ENCODE measurements at places on chromosomes 16 and 17.

- no peak for DNase-seq
Measured at GRCh38 chr17:57516290-57517230, 228.5 kb downstream of the CCDC182 start.

GRCh38 chr17:45129426-45129939 lies 2.8 kb downstream of the PLCD3 start:
- DNase-seq = peak; percentile 43

DNA sequence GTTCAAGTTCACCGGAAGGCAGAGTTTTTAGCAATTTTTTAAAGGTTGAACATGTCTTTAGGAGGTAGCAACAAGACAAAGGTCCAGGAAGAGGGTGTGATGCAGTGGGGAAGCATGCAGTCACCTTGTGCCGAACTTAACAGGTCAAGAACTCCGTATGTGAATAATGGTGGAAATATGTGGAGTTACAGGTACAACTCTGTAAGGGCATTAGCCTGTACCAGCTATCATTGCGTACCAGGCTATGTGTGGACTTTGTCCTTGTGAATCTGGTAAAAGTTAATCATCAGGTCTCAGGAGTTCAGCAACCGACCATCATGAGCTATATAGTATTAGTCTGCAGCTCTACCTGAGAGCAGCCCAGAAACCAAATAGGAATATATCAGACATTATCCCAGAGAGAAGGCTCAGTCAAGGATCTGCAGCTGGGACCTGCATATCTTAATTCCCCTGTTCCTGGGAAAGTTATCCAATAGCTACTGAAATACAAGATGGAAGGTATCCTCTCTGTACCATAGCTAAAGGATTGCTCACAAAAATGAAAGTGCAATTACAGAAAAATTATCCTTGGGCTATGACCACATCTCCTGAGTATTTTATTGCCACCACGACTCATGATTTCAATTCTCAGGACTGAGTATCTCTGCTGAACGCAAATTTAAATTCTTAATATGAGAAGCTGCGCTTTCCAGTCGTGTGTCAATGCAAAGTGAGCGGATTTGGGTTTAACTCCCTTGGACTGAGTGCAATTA lies 469.3 kb downstream of the CDH13 start:
- DNase-seq = no peak

- peak; percentile 46 for DNase-seq
Measured at GRCh38 chr16:14300705-14301168, 229.6 kb downstream of the MRTFB start.

DNA sequence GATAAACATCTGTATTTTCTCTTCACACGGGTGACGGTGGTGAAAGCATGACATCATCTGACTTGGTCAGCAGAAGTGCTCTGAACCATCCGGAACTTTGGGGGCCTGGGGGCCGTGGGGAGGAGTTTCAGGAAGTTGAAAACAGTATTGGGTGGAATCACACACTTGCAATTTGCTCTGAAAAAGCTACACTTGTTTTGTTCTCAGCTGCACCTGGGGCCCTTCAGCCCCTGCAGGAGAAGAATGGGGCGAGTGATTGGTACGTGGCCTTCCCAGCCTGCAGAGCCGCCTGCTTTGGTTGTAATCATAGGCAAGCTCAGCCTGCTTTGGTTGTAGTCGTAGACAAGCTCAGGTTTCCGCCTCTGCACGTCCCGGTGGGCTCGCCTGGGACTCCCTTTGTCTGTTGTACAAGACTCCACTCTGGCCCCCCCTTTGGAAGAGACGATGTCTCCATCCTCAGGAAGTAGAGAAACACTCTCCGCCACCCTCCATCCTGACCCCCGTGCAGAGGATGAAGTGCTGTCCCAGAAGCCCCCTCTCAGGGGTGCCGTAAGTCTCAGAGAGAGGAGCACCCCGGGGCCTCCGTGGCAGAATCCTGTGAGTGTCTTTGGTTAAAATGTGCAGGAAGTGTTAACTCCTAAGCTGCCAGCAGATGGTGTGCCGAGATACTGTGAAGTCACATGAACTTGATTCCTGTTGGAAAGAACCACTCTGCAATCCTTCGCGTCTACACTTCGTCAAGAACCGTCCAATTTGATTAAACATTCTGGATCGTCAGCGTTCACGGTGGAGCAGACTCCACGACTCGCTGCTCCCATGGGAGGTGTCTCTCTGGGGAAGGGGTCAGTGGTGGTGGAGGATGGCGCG lies 5.4 kb downstream of the BANP start:
- peak; percentile 59 for DNase-seq

DNA sequence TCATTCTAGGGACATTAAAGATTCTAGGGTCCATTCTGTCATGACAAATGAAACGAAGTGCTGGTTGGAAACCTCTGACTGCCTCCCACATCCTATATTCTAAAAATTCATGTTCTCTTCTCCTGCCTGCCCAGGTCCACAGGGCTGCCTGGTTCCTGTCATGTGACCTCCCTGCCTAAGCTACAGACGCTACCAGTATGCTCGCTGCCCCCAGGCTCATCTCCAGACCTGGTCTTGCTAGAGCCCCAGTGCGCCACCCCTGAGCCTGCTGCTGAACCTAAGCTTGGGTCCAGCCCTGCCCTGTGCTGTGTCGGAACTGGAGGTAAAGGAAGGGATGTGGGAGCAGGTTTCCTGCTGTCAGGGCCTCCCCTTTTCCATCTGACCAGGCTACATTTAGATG lies 231.6 kb upstream of the CDH5 start:
- DNase-seq = no peak

- DNase-seq = no peak
Measured at GRCh38 chr16:57155702-57156350, 30.0 kb downstream of the PSME3IP1 start.

DNA sequence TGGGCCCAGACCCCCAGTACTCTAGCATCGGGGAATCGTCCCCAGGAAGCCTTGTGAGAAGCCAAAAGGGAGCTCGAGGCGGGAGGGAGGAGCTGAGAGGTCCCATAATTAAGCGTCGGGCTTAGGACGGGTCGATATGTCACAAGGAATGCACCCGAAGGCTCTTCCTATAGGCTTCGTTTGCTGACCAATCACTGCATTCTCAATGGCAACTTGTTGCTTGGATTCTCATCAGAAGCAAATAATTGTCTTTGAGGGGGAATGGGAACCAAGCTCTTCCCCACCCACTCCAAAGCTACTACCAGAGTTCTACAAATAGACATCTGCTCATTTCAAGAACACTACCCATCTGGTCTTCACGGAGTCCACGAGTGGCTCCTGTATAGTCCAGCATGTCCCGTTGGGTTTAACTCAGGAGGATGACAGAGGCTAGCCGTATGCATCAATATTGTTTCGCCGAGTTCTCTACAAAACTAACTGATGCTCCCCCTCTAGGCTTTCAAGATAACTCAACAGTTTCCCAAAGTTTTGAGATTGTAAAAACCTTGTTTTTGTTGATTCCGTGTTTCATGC lies 628 bp upstream of the BLMH start:
- no peak for DNase-seq

- DNase-seq = no peak
Measured at GRCh38 chr16:15690296-15690695, 40.3 kb downstream of the NDE1 start.

DNA sequence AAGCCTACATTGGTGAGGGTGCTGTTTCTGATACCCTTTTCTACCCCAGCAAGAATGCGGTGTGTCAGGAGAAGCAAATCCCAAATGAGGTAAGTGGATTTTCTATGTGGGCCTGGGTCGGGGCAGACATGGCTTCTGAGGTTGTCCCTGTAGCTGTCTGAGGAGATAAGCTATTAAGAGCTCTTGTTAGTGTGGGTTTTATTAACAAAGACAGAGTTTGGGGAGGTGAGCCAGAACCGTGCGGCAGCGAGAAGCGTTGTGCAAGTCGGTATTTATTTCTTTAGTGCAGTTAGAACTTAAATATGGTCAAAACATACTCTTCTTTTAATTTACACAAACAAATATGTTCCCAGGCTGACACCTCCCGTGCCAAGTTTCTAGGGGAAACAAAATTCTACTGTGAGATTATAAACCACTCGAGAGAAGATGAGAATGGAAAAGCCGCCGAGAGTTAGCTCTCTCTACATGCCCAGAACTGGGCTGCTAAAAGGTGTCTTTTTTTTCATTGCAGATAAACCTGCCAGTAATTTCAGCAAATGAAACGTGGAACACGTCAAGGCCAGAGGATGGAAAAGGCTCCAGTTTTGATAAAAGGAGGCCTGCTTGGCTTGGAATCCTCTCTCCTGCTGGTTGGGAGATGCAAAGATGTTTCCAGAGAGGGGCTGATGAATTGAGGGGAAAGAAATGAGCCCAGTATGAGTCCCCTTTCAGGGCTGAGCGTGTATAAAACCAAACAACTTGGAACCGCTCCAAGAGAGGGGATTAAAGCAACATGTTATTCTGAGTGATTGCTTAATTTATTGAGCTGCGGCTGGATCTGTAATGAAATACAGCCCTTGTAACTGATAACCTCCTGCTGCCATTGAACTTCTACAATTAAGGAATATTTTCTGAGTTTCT lies 254.6 kb downstream of the MRTFB start:
- no peak for DNase-seq

DNA sequence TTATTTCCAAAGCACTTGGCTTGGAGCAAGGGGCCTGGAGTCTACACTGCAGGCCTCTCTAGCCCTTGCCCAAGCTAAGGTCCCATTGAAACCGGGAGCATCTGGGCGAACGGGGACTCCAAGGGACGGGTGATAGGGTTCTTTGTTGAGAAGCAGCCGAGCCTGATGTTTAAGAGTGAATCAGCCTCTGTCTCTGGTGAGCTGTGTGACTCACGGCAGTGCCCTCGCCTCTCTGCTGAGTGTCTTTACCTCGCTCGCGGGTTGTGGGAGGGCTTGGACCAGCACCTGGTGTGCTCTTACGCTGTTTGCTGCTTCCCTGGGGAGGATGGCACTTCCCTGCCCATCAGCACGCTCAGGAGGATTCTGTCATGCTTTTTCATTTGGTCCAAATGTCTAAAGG lies 1.3 kb downstream of the HGS start:
- DNase-seq = no peak

DNA sequence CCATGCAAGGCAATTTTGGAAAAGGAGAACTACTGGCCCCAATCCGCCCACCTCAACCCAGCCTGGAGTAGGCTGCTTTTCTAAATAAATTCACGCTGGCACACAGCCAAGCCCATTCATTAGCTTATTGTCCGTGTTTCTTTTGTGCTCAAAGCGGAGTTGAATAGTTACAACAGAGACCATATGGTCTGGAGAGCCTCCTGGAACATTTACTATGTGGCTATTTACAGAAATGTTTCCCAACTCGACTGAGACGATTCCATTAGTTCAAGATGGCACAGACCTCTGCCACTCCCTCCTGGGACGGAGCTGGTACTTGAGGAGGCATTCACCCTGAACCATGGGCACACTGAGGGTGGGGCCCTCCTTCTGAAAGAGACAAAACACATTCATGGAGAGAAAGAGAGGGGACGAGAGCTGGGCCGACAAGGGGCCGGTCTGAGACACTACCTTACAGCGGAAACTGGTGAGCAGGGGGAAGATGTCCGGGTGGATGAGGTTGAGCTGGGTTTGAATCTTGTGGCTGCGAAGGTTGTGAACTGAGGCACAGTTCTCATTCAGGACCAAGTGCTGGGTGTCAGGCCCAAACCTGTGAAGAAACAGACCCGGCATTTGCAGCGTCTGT lies 15.7 kb downstream of the ELAC2 start:
- DNase-seq = no peak

- DNase-seq = no peak
Measured at GRCh38 chr16:12229759-12230594, 253.4 kb downstream of the SNX29 start.

- no peak for DNase-seq
Measured at GRCh38 chr16:7124242-7124641, 208.4 kb upstream of the RBFOX1 start.

GRCh38 chr17:83064021-83064731 lies 15.2 kb upstream of the METRNL start:
- DNase-seq = no peak

DNA sequence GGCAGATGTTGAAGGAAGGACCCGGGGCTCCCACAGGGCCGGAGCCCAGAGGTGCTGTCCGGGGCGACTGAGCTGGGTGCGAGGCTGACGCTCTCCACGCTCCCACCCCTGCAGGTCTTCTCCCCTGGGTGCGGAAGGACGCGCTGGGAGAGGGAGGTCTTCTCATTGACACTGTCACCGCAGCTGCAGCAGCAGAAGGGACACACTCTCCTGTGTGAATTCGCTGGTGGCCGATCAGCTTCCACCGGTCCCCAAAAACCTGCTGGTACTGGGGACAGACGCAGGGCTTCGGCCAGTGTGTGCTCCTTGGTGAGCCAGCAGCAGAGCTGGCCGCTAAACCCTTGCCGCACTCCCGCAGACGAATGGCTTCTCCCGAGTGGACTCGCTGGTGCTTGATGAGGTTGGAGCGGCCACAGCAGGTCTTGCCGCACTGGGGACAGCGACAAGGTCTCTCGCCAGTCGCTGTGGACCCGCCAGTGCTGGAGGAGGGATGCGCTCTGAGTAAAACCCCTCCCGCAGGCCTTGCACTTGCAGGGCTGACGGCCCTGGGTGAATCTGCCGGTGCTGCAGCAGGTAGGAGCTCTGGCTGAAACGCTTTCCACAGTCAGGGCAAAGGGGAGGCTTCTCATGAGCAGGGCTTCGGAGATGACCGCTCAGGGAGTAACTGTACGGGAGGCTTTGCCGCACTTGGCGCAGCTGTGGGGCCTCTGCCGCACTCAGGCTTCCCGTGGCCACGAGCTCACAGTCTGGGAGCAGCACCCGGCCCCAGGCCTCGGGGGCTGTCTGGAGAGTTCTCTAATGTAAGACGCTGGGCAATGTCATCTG lies 6.2 kb downstream of the ZNF843 start:
- no peak for DNase-seq
